ENCODE measurements at places on chromosomes 4 and X.

DNA sequence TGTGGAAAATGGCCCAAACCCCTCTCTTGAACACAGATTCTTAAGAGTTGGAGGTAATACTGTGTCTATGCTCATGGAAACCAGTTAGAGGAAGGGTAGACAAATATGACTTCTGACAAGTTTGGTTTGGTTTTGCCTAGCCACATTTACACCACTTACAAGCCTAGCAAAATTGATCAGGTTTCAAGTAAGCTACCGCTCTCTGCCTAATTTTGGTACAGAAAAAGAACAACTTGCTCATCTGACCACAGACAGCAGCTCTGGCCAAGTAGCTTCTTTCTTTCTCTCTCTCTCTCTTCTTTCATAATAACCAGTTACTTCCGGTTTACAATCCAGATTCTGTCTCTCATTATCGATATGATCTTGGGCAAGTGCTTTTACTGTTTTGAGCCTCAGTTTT lies 260.0 kb downstream of the GLUD2 start:
- no peak for DNase-seq

- no peak for DNase-seq
Measured at GRCh38 chr4:84956014-84956413, 10.5 kb downstream of the WDFY3 start.

- no peak for DNase-seq
Measured at GRCh38 chr4:41013746-41014145, 200.6 kb downstream of the APBB2 start.

DNA sequence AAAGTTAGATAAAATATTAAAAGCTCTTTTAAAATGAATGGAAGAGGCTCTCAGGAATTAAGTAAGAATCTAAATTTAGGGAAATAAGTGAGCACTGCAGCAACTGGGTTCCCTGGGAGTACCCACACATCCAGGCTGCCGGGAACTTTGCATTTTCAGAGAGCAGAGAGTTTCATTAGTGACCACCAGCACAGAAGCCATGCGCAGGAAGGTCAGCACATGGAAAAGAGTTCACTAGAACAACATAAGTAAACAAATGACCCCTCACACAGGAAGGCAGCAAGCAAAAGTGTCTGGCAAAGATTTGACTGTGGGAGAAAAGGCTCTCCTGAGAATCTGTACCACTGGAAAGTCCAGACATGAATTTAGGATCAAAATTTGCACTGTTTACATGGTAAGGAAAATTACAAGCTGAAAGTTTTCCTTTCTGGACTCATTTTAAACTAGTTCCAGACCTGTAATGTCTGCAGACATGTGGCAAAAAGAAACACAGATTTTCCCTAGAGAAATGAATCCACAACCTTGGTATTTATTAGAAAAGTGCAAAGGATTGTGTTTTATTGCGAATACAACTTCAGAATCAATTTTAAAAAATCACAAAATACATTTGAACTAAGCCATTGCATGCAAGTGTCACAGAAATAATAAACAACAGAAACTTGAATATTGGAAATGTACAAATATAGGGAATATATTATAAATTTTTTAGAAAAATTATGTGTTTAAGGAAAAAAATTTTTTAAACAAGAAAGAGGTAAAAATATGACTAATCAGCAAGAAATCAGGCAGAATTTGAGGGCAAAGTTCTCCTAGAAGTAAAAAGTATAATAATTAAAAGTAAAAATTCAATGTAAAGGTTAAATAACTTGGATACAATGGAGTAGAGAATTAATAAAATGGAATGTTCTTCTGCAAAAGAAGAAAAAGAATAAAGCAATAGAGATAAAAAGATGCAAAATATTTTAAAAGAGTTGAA lies 18.4 kb upstream of the MYOZ2 start:
- DNase-seq, result no peak

DNA sequence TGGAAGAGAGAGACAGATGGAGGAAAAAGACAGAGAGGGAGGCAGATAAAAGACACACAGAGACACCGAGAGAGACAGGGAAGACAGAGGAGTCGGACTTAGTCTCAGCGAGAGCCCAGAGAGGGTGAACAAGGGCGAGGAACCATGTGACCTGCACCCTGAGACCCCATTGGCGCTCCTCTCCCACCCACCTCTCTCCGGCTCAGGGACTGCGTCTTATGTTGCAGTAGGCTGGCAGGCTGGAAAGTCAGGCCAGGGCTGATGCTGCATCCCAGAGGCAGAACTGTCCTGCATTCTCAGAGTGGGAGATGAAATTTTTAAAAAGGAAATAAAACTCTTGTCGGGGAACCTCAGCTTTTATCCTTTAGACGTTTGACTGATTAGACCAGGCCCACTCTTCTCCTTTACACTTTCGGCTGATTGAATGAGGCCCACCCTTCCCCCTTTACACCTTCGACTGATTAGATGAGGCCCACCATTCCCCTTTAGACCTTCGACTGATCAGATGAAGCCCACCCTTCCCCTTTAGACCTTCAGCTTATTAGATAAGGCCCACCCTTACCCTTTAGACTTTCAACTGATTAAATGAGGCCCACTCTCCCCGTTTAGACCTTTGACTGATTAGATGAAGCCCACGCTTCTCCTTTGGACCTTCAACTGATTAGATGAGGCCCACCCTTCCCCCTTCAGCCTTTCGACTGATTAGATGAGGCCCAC lies 29.5 kb upstream of the IL3RA start:
- peak; percentile 50 for DNase-seq

GRCh38 chr4:33085709-33086108 lies 2365.5 kb downstream of the PCDH7 start:
- DNase-seq, result no peak

GRCh38 chr4:8316251-8316771 lies 46.8 kb downstream of the HTRA3 start:
- no peak for DNase-seq

DNA sequence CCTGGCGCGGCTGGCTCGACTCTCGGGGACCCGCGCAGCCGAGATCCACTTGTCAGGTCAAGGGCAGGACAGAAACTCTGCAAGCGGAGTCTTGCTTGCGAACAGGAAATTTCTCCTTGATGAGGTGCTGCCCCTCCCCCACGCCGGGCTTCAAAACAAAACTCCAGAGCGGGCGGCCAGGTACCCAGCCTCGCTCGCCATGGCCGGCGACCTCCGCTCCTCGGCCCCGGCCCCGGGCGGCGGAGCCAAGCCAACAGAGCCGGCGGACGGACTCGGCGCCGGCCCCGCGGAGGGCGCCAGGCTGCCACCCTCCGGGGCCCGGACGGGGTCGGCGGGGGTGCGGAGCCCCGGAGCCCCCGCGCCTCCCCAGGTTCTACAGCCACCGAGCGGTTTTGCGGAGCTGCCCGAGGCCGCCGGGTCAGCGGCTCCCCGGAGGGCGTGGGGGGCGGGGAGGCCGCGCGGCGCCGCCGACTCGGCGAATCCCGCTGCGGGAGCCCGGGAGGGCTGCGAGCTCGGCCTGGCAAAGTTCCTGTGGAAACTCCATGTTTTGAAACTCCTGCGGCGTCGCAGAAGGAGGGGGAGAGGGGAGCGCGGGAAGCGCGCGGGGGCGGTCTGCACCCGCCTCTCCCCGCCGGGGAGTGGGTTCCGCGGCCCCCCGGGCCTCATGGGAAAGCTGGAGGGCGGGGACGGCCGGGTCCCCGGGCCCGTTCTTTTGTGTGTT lies 11.7 kb upstream of the BCOR start:
- DNase-seq, result peak; percentile 76

DNA sequence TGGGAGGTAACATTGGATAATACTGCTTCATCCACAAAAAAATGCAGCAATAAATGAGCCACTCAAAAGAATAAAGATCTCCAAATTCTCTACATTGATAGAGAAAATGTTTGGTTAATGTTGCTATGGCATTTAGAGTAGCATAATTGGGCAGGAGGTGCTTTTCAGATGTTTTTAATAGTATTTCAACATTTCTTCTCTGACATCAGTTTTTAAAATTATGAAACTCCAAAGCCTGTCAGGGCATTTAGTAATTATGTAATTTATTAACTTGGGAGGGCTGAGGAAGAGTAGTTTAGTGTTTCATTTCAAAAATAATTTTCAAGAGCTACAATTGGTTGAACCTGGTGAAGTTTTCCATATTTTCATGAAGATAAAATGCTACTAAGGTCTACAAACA lies 211.3 kb upstream of the INTU start:
- no peak for DNase-seq

- peak; percentile 83 for DNase-seq
Measured at GRCh38 chr4:4358093-4358854, 28.6 kb upstream of the NSG1 start.

DNA sequence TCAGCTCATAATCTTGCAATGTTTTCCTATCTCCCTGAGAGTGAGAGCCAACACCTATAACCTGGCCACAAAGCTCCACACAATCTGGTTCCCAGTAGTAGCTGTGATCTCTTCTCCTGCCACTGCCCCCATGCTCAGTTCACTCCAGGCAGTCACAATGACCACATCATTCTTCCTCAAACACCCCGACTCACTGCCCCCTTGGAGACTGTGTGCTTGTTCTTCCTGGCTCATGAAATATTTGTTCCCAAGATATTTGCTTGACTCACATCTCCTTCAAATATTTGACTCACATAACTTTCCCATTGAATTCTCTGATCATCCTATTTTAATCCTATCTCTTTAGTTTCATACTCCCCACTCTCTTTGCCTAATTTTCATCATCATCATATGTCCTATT lies 173.7 kb downstream of the AREG start:
- no peak for DNase-seq

- DNase-seq, result no peak
Measured at GRCh38 chr4:65580551-65580950, 89.7 kb downstream of the EPHA5 start.

- no peak for DNase-seq
Measured at GRCh38 chr4:37367901-37368300, 123.4 kb downstream of the NWD2 start.

DNA sequence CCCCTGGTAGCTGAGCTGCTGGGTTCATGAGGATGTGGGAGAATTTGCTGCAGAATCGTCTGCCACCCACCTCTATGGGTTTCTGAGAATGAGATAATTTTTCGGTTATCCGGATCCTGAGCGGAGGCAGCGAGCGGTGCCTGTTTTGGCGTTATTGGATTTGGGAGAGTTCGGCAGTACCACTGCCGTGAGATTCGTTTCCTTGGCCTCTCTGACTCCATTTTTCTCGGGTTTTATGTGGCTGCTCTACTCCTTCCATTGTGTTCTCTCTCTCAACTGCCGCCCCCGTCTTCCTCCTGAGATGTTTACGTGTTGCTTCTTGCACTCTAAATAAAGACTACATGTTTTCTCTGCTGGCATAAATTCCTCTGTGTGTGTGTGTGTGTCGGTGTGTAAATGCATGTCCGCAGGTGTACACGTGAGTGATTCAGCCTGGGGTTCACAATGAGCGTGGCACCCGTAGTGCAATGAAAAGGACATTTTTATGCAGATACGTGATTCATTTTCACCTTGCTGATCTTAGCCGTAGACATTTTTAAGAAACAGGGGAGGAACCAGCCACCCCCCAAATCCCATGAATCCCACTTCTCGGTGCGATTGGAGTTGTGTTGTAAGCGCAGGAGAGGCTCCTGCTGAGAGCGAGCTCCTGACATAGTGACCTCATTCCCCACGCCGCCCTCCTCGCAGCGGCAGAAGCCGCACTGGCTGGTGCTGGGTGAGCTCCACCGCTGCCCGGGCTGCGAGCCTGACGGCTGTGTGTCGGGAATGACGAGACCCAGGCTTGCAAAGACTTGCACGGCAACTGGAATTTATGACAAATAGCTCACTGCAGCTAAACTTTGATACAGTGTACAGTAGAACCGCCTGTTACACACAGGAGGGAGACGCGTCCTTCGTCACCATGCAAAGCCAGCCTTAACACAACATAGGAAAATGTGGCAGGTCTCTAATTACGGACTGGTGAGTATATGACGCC lies 82.2 kb downstream of the STOX2 start:
- DNase-seq, result peak; percentile 93

GRCh38 chr4:8708401-8709021 lies 115.9 kb downstream of the CPZ start:
- no peak for DNase-seq

- DNase-seq, result no peak
Measured at GRCh38 chr4:24070117-24070516, 180.3 kb upstream of the PPARGC1A start.

Measured in eye (tissue), 1 donor.